ENCODE measurements at places on chromosomes 13 and 19. TPM values are rescaled to one million over a fixed set of nuclear protein-coding genes. Genes with fewer than 3 reads are reported as not detected.

DNA sequence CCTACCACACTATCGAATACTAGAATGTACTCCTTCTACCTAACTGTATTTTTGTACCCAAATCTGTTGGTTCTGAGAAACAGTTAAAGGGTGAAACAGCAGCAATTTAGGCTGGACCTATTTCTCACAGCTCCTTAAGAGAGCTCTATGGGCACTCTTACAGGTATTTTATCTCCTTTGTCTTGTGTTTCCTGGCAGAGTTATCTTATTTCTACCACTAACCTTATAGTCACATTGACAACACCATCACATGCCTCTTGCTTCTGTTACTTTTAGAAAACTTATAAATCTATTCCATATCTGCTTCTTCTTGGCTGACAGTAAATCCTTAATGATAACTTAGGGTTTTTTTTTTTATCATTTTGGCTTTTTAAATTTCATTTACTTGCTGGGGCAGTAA, 130.7 kb downstream of the MYO16 start:
- DNase-seq, result no peak

GRCh38 chr13:70191034-70191433, 82.8 kb upstream of the KLHL1 start:
- DNase-seq, result no peak

Gene THSD1
- 0.07 TPM for total RNA-seq

- no peak for DNase-seq
Measured at GRCh38 chr19:33919291-33919690, 122.6 kb downstream of the KCTD15 start.

DNA sequence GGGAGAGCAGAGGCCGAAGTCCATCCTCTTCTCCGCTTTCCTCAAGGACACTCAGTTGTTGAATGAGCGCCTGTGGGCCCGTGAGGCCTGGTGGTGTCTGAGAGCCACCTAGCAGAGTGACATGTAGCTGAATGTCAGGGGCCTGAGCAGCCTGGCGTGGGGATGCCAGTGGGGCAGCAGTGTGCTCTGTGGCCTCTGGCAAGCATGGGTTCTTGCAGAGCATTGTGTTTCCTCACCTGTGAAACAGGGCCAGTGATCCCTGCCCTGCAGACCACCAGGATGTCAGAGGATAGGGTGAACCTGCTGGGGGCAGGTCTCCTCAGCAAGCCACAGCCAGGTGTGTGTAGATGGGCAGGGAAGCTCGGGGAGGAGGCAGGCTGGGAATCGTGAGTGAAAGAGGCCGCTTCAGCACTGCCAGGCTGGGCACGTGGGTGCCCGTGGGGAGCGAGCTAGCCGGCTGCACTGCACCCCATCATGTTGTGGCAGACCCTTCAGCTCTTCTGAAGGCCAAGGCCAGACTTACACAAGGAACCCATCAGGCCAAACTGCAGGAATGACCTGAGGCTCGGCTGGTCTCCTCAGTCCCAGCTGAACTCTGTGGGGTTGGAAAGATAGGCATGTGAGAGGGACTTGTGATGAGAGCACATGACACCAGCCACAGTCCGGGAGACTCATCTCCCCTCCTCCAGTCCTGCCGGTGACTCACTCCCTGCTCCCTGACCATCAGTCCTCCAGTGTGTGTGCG, 5.0 kb downstream of the PPP1R37 start:
- no peak for DNase-seq

DNA sequence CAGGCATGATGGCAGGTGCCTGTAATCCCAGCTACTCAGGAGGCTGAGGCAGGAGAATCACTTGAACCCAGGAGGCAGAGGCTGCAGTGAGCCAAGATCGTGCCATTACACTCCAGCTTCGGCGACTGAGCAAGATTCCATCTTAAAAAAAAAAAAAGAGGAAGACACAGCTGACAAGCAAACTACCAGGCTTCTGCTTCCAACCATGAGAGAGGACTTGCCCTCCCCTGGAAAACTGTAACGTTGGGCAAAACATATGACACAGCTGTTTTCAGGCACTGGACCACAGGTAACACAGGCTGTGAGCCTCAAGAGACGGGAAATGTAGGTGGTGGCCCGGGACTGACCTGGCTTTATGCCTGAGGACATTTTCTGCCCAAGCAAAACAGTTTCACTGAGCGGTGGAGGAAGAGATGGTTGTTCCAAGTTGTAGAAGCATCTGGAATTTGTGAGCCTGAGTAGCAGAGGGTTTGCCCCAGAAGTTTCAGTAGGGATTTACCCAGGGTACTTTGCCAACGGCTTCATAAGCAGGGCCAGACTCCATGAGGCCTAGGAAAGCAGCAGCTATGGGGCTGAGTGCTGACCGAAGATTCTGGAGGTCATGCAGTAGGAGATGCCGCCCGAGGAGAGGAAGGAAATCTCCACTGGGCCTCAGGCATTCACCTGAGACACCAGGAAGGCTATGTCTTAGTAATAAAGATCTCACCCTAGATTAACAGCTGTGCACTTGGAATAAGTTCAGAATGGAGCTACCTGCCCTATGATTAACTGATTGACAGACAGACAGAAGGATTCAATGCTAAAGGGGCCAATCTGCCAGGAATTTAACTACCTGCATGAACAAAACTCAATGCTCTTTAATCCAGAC, 88.0 kb downstream of the ABCC4 start:
- no peak for DNase-seq

All from NCI-H460 (cell line).